Activated T-helper 2 cell treated with anti-CD3 and anti-CD28 coated beads, Interferon-gamma antibody, Interleukin-2, Interleukin-4, amounts not matched to agents 10 μg/mL and 5 μg/mL and 100 μg/mL, durations not matched to agents 14 hours and 24 hours and 36 hours (primary cell): ENCODE measurements at places on chromosomes 7 and 10.

GRCh38 chr10:118107541-118107940 is 60.8 kb upstream of the RAB11FIP2 start:
- no peak overlapping the region for H3K4me3 ChIP-seq
- H3K27me3 ChIP-seq, result peaks cover under 1% of the 10 kb centered on the region
- H3K36me3 ChIP-seq, result no peaks in the 10 kb centered on the region
- no peak overlapping the region for H3K27ac ChIP-seq

- no peak for DNase-seq
- no peak overlapping the region for H3K27ac ChIP-seq
- H3K4me3 ChIP-seq, result no peak overlapping the region
- no peaks in the 10 kb centered on the region for H3K36me3 ChIP-seq
Measured at GRCh38 chr10:66680886-66681285, 244.9 kb upstream of the LRRTM3 start.

DNA sequence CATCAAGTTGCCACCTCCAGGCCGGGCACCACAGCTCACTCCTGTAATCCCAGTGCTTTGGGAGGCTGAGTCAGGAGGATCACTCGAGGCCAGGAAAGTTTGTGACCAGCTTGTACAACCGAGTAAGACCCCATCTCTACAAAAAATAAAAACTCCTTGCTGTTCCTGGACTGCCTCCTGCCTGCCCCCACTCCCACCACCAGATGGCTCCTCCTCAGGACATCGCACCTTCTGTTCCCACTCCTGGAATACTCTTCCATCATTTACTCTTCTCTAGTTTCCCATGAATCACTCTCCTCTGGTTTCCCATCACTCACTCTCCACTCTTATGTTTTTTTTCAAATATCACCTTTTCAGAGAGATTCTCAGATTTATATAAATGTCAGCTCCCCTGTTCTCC is 540.7 kb downstream of the CALN1 start:
- no peaks in the 10 kb centered on the region for H3K27me3 ChIP-seq
- no peak overlapping the region for H3K27ac ChIP-seq
- no peak for DNase-seq
- no peaks in the 10 kb centered on the region for H3K4me1 ChIP-seq

- H3K4me1 ChIP-seq, result peaks cover 5% of the 10 kb centered on the region
- H3K4me3 ChIP-seq, result no peak overlapping the region
- H3K36me3 ChIP-seq, result no peaks in the 10 kb centered on the region
- no peak for DNase-seq
Measured at GRCh38 chr7:94049615-94050014, 45.5 kb upstream of the BET1 start.

DNA sequence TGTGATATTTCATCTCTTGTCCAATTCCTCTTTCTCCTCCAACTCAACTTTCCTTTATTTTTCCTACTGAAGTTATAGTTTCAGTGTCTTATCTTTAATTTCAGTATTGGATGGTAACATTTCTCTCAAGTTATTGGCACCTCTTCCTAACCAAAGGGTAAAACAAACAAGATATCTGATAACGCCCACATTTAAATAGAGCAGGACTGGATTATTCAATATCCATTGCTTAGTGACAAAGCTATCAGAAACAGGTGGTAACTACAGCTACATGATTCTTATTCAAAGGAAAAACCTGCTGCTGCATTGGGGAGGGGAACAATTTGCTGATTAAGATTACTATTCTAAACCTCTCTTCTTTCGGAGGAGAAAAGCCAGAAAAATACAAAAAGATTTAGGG is 87.8 kb downstream of the TAF3 start:
- peaks cover 9% of the 10 kb centered on the region for H3K4me1 ChIP-seq
- no peak overlapping the region for H3K27ac ChIP-seq
- no peak for DNase-seq
- H3K36me3 ChIP-seq, result no peaks in the 10 kb centered on the region
- H3K27me3 ChIP-seq, result no peaks in the 10 kb centered on the region
- no peak overlapping the region for H3K4me3 ChIP-seq

DNA sequence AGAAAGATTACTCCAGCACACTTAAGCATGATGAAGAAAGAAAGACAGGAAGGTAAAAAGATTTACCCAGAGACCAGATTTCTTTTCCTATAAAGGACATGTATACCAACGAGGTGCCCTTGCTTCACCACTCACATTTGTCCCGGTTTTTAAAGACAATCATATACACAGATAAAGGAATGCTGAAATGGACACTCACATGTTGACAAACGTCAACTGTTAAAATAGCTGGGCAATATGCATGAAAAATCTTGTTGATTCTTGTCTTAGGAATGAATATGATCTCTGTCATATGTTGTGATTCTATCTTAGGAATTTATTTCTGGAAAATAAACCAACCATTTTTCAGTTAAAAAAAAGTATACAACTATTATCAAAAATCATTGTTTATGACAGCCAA is 158.2 kb downstream of the SRPK2 start:
- no peak overlapping the region for H3K27ac ChIP-seq
- peaks cover 9% of the 10 kb centered on the region for H3K36me3 ChIP-seq
- no peaks in the 10 kb centered on the region for H3K27me3 ChIP-seq
- no peak overlapping the region for H3K4me3 ChIP-seq

DNA sequence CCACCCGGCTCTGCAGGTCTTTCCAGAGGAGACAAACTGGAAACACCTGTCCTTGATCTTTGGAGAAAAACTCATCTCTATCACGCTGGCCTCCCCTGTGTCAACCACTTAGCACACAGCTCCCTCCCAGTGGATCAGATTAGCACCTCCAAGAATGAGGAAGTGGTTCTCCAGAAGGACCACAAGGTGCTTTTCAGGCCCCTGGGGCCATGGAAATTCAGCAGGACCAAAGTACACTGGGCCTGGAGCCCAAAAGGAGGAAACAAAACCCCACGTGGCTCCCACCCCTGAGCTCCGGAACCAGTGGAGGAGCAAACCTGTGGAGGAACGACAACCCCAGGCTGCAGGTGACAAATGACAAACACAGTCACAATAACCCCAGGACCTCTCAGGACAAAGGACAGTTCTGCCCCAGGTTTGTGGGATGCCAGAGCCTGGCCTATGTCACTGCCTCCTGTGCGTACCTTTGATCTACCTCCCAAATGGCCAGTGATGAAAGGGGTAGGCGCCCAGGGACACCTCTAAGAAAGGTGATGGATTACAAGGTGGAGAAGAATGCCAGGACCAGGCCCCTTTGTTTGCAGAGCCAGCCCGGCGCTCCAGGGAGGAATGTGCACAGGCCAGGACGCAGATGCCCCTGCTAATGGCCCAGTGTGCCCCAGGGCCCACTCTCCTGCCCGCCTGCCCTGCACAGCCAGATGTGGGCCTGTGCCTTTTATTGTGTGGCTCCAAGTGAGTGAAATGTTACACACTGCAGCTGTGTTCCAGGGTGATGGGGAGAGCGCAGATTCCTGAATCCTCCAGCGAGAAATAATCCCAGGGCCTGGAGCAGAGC is 5.7 kb downstream of the TNS3 start:
- no peak overlapping the region for H3K27ac ChIP-seq
- peaks cover 28% of the 10 kb centered on the region for H3K27me3 ChIP-seq
- peaks cover 5% of the 10 kb centered on the region for H3K4me1 ChIP-seq
- DNase-seq, result no peak
- no peaks in the 10 kb centered on the region for H3K36me3 ChIP-seq
- no peak overlapping the region for H3K4me3 ChIP-seq

GRCh38 chr10:110363572-110364411 is 59.1 kb upstream of the SMNDC1 start:
- peaks cover 73% of the 10 kb centered on the region for H3K4me1 ChIP-seq
- H3K4me3 ChIP-seq, result no peak overlapping the region
- no peaks in the 10 kb centered on the region for H3K36me3 ChIP-seq
- peak overlapping the region; percentile 94 for H3K27ac ChIP-seq

DNA sequence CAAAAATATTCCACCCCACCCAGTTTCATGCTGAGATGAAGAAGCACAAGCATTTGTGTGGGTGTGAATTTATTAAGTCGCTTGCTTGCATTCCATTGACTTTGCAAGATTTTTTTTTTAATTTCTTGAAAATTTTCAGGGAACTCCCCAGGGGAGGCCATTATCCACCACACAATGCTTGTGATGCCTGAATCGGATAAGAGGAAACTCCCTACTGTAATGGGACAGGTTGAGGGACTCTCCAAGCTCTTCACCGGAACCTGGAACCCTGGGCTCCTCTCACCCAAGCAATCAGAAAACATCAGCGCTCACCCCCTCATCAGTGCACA is 153.6 kb upstream of the ZMIZ1 start:
- H3K4me1 ChIP-seq, result no peaks in the 10 kb centered on the region
- no peak for DNase-seq
- no peak overlapping the region for H3K4me3 ChIP-seq
- peaks cover 9% of the 10 kb centered on the region for H3K27me3 ChIP-seq
- H3K27ac ChIP-seq, result no peak overlapping the region
- H3K36me3 ChIP-seq, result no peaks in the 10 kb centered on the region

DNA sequence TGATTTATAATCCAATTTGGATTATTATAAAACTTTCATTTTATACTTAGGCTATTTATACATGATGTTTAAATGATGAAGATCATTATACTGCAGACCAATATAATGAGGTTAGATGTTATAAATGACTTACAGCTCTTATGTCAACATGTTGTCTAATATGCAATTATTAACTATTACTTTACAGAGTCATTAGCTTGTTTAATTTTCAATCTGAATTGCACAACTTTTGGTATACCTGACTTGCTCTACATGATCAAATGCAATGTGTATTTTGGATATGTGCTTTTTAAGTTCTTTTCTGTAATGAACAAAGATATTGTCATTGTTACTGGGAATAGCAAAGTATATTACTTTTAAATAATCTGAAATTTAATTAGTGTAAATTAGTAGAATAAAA is 569 bp downstream of the CD36 start:
- no peaks in the 10 kb centered on the region for H3K36me3 ChIP-seq
- H3K4me1 ChIP-seq, result no peaks in the 10 kb centered on the region
- H3K27me3 ChIP-seq, result no peaks in the 10 kb centered on the region
- H3K4me3 ChIP-seq, result no peak overlapping the region
- DNase-seq, result no peak

GRCh38 chr7:8823486-8823885 is 390.1 kb downstream of the NXPH1 start:
- no peaks in the 10 kb centered on the region for H3K36me3 ChIP-seq
- H3K4me1 ChIP-seq, result no peaks in the 10 kb centered on the region

DNA sequence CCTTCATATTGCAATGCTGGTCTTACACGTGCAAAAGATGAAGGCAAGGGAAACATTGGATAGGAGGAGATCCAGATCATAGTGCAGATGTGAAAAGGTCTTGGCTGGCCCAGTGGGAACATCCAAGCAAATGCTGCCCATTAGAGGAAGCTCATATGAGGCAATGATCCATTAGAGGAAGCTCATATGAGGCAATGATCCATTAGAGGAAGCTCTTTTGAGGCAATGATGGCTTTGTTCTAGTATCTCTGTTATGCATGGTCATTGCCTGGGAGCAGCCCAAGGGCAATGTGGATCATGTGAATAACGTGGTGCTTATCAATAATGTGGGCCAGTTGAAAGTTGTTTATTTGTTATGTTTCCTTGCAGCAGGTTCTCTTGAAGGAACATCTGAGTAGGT is 37.8 kb downstream of the STEAP4 start:
- no peaks in the 10 kb centered on the region for H3K27me3 ChIP-seq
- no peak for DNase-seq
- H3K36me3 ChIP-seq, result no peaks in the 10 kb centered on the region

DNA sequence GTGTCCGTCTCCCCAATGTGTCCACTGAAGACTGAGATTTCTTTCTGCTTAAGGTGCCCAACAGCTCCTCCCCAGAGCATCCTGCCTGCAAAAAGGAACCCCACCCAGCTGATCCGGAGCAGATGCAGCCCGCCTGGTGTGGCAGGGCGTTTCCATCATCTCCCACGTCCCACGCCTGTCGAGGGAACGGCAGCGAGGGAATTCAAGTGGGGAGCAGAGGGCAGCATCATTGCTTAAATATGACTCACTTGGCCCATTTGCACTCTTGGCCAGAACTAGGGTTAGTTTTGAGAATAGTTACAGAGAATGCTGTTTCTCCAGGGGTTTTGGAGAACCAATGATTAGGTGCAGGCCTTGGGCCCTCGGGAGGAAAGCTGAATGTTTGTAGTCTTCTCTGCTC is 20.8 kb downstream of the VWA2 start:
- peaks cover 2% of the 10 kb centered on the region for H3K27me3 ChIP-seq
- no peak for DNase-seq
- peaks cover 11% of the 10 kb centered on the region for H3K4me1 ChIP-seq
- no peak overlapping the region for H3K4me3 ChIP-seq
- no peaks in the 10 kb centered on the region for H3K36me3 ChIP-seq

- H3K4me1 ChIP-seq, result peaks cover 73% of the 10 kb centered on the region
- no peak for DNase-seq
- H3K4me3 ChIP-seq, result peak overlapping the region; percentile 86
- H3K27me3 ChIP-seq, result no peaks in the 10 kb centered on the region
- H3K27ac ChIP-seq, result peak overlapping the region; percentile 86
Measured at GRCh38 chr7:130910949-130911944, 177.2 kb upstream of the KLF14 start.

DNA sequence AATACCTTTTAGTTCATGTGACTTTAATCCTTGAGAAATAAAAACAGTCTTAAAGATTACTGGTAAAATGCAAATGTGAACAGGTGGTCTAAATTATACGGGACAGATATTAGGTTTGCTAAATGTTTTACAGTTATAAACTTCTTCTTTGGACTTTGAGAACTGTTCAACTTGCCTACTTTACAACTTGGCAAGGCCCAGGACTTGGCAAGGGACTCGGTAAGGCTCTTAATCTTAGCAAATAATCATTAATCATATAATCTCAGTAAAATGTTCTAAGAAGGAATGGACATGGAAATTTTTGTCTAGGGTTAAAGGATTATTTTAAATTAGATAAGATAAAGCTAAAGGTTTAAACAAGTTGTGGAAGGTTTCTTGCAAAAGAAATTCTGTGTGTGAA is 4.8 kb upstream of the UBE2D4 start:
- no peak overlapping the region for H3K4me3 ChIP-seq
- H3K4me1 ChIP-seq, result peaks cover 9% of the 10 kb centered on the region
- H3K27ac ChIP-seq, result no peak overlapping the region
- no peaks in the 10 kb centered on the region for H3K27me3 ChIP-seq
- DNase-seq, result no peak

- peaks cover 6% of the 10 kb centered on the region for H3K27me3 ChIP-seq
- H3K27ac ChIP-seq, result no peak overlapping the region
- DNase-seq, result no peak
- no peaks in the 10 kb centered on the region for H3K36me3 ChIP-seq
- no peak overlapping the region for H3K4me3 ChIP-seq
Measured at GRCh38 chr10:132889556-132889955, 52.8 kb downstream of the CFAP46 start.

DNA sequence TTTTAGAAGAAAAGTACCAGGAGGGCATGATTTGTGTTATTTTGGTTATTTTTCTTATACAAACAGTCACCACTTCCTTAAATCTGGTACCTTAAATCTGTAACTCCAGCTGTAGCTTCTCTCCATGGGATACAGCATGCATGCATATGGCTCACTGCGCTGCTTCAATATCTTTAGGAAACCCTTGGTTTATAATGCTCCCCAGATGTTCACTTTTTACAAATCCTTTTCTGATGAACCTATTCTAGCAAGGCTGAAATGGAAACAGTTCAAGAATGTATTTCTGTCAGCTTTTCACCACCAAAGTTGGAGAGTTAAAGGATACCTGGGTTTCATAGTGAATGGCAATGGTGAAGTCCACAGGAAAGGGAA is 50.9 kb downstream of the LAMB4 start:
- peaks cover 9% of the 10 kb centered on the region for H3K27me3 ChIP-seq
- DNase-seq, result no peak
- no peaks in the 10 kb centered on the region for H3K4me1 ChIP-seq
- no peak overlapping the region for H3K4me3 ChIP-seq
- H3K27ac ChIP-seq, result no peak overlapping the region

- no peak overlapping the region for H3K27ac ChIP-seq
- H3K36me3 ChIP-seq, result no peaks in the 10 kb centered on the region
- peaks cover 5% of the 10 kb centered on the region for H3K27me3 ChIP-seq
- no peaks in the 10 kb centered on the region for H3K4me1 ChIP-seq
- DNase-seq, result no peak
Measured at GRCh38 chr7:120842121-120842621, 15.8 kb downstream of the TSPAN12 start.
